ENCODE measurements at places on chromosomes 1 and 21. TPM values are rescaled to one million over a fixed set of nuclear protein-coding genes. Genes with fewer than 3 reads are reported as not detected.

- H3K4me1 ChIP-seq, result peaks cover 48% of the 10 kb centered on the region
- DNase-seq, result no peak
- H3K36me3 ChIP-seq, result peaks cover 23% of the 10 kb centered on the region
- H3K4me3 ChIP-seq, result no peak overlapping the region
- H3K27me3 ChIP-seq, result no peaks in the 10 kb centered on the region
These were observed 3.3 kb downstream of the CD46 start for GRCh38 chr1:207754974-207755700.

DNA sequence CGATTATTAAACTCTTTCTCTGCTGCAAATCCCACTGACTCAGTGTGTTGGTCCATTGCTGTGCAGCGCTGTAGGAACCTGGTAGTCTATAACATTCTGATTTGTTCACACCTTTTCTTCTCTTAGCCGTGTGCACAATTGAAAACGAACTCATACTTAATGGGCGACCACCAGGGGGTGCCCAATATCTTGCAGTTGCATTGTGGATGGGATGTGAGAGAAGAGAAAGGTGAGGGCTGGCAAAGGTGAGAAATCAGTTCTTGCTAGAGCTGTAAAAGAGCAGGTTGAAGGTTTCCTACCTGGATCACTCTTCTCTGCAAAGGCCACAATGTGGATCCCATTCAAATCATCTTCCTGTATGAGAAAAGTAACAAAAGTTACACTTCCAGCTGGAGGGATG is 51.0 kb downstream of the CASQ2 start:
- no peaks in the 10 kb centered on the region for H3K36me3 ChIP-seq
- no peak overlapping the region for H3K27ac ChIP-seq
- peak; percentile 12 for DNase-seq
- no peak overlapping the region for H3K4me3 ChIP-seq
- no peaks in the 10 kb centered on the region for H3K27me3 ChIP-seq
- H3K4me1 ChIP-seq, result no peaks in the 10 kb centered on the region

TCEA3 gene
- 30.8 TPM for total RNA-seq

DNA sequence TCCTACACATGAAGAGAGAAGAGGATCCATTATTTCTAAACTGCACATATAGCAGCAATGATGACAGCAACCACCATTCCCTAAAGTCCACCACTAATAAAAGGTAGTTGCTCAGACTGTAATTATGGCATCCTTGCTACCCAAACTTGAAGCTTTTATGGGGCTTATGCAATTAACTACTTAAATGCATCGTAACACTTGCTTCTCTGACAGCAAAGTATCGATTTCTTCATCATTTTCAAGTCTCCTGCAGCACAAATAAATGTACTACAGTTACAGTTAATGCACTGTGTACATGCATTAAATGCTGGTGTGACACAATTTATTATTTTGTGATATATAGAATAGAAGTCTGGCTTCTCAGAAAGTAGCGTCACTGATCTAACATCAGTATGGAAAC is 241.7 kb downstream of the USH2A start:
- no peak for DNase-seq
- no peaks in the 10 kb centered on the region for H3K27me3 ChIP-seq
- H3K27ac ChIP-seq, result no peak overlapping the region
